ENCODE measurements at places on chromosomes 5 and 9. TPM values are rescaled to one million over a fixed set of nuclear protein-coding genes. Genes with fewer than 3 reads are reported as not detected.

DNA sequence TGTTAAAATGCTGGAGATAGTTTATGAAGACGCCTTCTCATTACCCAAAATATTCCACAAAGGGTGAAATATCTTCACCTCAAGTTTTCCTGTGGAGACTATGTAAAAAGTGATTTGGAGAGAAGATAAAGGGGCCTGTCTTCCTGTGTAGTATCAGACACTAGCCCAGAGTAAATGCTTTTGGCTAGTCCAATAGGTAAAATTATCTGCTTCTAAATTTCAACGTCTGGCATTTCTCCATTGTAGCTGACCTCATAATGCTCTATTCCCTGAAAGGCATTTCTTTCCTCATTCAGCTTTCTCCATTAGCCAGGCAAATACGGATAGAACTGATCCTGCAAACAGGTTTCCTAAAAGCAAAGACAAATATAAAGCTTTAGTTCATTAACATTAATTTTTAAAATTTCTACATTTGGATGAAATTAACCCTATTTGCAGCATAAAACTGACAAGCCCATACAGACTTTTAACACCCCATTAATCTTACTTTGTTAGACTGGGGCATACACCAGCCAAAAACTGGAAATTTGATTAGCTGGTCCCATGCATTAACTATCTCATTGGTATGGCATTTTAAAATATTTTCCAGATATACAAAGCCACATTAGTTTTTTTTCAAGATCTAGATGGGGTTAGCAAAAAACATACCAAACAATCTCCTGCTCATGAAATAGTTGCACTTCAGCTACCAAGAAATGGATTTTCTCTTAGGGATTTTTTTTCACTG lies 548.8 kb downstream of the EFNA5 start:
- DNase-seq = no peak

HAVCR1 gene
- total RNA-seq = not detected

DNA sequence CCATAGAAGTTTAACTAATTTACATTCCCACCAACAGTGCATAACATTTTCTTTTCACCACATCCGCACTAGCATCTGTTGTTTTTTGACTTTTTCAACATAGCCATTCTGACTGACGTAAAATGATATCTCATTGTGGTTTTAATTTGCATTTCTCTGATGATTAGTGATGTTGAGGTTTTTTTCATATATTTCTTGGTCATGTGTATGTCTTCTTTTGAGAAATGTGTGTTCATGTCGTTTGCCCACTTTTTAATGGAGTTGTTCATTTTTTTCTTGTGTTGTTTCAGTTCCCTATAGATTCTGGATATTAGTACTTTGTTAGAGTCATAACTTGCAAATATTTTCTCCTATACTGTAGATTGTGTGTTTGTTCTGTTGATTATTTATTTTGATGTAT lies 163.4 kb downstream of the FER start:
- no peak for DNase-seq

GRCh38 chr5:158546748-158547147 lies 553.0 kb downstream of the EBF1 start:
- DNase-seq = peak; percentile 53

GRCh38 chr5:152058267-152058666 lies 133.6 kb upstream of the GLRA1 start:
- no peak for DNase-seq

DNA sequence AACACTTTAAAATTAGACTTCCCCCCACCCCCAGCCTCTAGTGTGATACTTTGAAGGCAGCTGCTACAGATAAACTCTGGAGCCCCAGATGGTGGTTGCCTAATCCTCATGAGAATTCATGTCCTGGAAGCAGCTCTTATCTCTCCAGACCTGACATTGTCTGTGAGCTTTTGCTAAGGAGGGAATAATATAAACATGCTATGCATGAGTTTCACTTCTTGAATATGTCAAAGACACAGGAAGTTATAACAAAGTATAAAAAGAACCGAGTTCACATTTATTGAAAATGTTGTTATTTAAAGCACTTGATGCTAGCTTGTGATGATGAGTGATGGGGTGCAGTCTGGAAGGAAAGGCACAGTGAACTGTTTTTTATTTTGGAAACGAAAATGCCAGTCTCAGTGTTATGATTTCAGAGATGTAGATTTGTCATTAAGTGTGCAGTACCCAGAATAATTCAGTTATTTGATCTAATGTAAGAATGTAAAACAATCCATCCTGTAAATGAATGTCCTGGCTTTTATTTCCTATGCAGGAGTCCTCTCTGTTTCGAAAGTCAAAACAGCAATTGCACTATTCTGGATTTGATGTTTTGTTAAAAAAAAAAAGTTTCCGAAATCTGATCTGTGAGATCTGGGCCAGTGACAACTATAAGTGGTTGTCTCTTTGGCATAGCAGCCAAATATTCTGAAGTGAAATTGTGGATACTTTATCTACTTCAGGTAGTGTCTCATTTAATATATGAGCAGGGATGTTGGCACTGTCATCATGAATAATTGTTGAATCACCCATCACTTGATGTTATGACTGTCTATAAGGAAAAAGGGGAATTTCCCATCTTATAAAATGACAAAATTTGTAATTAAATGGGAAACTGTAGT lies 77.0 kb downstream of the ZCCHC7 start:
- DNase-seq = peak; percentile 24

DNA sequence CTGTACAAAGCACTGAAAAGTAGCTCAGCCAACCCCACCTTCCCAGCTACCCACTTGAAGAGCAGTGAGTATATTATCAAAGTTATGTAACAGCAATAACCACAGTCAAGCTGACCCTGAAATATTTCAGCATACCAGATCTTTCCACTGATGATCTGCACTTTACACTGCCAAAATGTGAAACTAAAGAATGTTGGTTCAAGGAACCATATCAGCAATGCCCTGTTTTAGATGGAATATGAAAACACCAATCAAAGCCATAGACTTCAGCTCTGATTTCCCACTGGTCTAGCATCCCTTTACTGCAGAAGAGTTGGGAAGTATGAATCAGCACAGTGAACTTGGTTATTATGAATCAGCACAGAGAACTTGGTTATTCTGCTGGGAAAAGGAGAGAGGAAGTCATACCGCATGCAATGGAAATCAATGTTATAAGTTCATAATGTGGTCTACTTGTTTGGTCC lies 20.0 kb downstream of the CEMIP2 start:
- peak; percentile 89 for DNase-seq

DNA sequence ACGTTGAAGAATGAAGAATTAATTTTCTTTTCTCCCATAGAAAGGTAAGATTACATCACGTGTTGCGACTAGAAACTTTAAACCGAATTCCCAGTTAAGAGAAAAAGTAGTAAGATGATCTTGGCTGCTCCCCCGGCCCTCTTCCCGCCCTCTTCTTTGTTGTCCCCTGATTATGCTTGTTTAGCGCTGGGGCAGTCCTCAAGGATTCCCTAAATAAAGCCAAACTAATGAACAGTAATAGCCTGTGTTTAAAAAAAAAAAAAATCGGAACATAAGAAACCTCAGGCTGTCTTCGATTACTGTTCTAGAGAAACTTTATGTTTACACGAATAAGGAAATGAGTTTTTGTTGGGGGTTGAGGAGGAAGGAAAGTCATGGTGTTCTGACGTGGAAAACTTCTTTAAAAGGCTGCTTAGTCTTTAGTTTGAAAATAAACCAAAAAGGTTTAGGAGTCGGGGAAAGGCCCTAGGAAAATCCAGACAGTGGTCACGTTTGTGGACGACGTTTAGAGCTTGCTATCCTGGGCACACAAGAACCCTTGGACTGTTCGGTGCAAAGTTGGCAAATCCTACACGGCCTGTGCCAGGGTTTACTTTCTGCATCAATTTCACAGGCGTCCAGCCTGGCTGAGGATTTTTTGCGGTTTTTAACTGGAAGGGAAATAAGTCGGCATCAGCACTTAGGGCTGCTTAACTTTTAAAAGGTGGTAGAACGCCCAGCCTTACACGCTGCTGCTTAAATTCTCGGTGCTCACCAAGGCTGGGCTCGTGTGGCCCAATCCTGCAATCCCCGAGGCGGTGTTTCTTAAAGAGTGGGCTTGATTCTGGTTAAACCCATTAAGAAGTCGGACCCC lies 1.1 kb upstream of the MAT2B start:
- DNase-seq = peak; percentile 79

IL9 gene
- not detected for total RNA-seq

DNA sequence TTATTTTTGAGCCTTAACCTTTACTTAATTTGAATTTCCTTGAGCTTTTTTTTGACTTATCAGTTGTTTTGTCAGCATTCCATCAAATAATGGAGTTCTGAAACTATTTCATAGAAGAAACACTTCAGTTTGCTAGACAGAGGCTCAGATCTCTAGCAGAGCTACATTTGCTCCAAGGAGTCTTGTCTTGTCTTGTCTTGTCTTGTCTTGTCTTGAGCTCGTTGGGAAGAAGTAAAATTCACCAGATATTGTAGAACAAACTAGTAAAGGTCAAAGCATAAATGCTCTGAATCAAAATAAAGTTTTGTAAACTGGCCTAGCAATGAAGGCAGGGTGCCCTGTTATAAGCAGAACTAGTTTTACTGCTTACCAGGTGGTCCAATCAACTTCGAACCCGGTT lies 33.5 kb downstream of the RAB24 start:
- DNase-seq = no peak

DNA sequence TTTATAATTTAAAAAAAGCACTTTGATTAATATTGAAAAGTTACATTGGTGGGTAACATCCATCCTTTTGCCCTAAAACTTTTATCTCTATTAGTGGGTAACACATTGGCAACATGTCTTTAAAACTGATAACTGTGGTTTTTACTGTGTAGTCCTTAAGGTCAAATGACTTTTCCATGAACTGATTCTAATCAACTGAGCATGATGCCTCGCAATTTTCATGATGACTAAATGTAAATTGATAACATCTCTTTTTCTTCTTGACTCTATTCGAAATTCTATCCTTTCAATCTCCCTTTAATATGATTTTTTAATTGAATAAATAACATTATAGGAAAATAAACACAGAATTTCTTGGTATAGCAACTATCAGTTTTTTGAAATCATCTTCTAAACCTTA lies 6.3 kb upstream of the IL5 start:
- no peak for DNase-seq

- DNase-seq = no peak
Observed at GRCh38 chr5:95923918-95924544, 37.6 kb downstream of the ELL2 start.

- DNase-seq = no peak
Observed at GRCh38 chr9:124001458-124001799, 10.1 kb upstream of the LHX2 start.

DNA sequence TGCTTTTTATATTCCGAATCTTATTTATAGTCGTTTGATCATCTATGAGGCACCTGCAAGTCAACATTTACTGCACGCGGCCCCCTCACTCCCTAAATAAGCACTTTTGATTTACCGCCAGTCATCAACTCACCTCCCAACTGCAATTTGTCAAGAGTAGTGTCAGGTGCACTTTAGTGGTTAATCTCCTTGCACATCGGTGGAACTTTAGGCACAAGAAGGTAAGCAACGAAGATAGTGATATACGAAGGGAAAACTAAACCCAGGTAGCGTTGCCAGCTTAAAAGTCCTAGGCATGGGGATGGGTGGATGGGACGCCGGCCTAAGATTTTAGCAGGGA lies 513 bp upstream of the RNF180 start:
- DNase-seq = no peak

Measured in GM23248 (cell line).